T-helper 2 cell treated with Interferon-gamma antibody and Interleukin-4, amounts not matched to agents 5 μg/mL and 100 μg/mL, for 36 hours (primary cell): ENCODE measurements at places on chromosomes 5 and 9.
A peak's percentile ranks its signal among the peaks of the same experiment; 100 is the strongest.

- DNase-seq = no peak
Measured at GRCh38 chr5:51433052-51433710, 49.9 kb downstream of the ISL1 start.

DNA sequence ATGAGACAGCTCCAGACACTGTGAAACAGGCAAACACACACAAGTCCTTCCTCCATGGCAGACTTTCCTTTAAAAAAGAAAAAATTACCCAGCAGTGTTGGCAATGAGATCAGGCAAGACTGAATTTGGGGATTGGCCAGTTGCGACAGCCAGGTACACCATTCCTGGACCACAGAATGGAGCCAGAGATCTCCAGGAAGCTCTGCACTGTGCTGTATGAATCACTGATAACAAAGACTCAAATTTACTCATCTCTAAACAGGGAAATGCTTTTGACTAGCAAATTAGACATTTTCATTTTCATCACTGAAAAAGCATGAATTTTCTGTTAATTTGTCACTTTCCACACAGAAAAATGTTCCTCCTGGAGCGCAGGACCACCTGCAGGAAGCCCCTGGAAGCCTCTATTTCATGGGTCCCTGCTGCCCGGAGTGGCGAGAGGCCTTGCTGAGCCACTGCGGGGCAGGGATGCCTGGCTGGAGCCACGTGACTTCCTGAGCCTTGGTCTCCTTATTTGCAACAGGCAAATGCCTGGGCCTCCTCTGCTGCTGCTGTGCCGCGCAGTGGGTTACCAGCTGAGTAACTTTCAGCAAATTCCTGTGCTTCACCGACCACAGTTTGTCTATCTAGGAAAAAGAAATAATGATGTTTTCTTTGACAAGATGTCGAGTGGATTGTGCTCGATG is 185.9 kb upstream of the ZNF618 start:
- no peak for DNase-seq

- DNase-seq = no peak
Measured at GRCh38 chr9:126020836-126021235, 273.7 kb downstream of the PBX3 start.

DNA sequence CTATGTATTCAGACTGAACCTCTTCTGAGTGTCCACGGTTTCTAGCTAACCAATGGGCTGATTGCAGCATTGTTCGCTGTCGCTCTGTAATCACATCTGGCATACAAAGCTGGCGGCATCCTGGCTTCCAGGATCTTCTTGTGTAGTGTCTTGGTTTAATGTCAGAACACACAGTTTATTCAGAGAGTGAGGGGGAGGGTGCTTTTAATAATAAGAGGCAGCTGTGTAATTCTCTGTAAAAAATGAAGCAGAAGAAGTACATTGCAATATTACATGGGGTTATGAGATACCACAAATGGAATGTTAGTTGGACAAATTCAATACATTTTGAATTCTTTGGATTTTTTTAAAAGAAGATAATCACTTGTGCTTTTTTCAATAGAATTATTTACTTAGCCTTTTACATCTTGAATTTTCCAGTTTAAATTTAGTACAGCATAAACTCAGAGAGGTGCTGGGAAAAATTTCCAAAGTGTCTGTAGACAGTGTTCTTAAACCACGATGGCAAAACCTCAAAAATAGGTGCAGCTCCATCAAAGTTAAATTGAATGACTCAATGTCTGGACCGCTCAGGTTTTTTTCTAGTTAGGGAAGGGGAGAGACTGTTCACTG is 206.0 kb downstream of the PCSK1 start:
- no peak for DNase-seq

DNA sequence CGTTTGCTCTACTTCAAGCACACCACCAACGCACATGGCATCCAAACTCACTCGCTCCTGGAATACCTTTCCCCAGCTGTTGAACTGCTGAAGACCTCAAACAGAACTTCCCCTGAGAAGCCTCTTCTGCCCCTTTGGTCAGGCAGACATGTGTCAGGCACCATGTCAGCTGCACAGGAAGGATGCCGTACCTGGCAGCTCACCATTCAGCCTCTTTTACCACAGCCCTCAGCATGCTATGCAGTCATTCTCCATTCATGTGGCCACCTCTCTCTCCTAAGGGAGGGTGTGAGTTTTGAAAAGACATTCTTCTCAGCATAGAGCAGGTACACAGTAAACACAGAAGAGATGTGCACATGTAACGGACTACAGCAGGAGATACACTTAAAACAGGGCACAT is 14.2 kb downstream of the IL4 start:
- DNase-seq = peak; percentile 29

GRCh38 chr9:133112663-133113026 is 8.4 kb downstream of the RALGDS start:
- DNase-seq = no peak

- DNase-seq = no peak
Measured at GRCh38 chr9:79301551-79302391, 270.0 kb upstream of the TLE4 start.

- DNase-seq = no peak
Measured at GRCh38 chr5:67989456-67989855, 226.1 kb upstream of the PIK3R1 start.

DNA sequence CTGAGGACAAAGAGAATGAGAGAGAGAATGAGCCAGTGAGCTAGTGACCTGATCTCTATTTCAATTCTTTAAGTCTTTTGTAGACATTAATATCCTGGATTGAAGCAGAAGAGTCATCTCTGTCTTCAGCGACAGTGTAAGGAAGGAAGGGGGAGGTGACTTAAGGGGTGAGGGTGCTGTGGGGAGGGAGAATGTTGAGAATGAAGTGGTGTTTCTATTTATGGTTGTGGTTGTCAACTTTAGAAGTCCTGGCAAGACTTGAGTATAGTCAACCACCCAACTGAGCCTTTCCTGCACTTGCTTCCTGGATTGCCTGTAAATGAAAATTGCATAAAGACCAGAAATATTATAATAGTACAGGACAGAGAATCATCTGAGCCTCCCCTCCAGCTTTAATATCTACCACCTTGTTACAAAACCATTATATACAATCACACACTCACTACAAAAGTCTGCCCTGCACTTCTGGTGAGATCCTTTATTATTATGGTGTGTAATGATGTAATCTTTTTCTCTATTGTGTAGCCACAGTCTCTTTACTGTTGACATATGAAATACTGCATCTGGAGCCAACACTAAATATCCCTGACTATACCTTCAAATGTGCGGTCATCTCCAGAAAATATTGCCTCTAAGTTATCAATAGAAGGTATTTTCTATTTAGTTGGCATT is 91.7 kb downstream of the NTRK2 start:
- DNase-seq = no peak

DNA sequence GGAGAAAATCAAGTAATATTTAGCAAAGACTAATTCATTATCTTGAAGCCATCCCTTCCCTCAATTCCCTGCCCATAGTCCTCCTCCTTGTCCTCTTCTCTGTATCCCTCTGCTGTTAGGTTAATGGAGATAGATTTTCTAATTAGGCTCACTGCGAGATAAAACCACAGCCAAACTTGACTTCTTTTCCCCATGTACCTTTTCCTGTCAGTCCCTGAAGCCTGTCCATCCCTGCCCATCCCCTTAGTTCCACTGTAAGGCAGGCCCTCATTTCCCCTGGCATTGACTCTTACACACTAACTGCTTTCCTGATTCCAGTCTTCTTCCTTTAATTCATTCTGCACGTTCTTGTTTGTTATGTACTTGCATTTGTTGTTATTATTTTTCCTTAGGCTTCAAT is 1.2 kb downstream of the TLR4 start:
- DNase-seq = no peak

DNA sequence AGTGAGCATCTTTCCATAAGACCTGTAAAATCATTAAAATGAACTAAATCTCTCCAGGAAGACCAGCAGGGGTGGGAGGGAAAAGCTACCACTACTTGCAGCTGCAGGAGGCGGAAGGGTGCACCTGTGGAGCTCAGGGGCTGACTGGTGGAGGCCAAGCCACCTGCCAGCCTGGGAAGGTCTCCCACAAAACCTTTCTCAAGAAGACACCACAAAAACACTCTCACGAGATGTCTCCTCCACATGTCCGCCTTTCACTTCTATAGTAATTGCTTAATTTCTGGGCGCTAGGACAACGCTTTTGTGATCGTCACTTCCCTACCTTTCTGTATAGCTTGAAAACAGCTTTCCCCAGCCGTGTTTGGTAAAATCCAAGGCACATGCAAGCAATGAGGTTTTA is 114.4 kb downstream of the ROR2 start:
- DNase-seq = no peak

DNA sequence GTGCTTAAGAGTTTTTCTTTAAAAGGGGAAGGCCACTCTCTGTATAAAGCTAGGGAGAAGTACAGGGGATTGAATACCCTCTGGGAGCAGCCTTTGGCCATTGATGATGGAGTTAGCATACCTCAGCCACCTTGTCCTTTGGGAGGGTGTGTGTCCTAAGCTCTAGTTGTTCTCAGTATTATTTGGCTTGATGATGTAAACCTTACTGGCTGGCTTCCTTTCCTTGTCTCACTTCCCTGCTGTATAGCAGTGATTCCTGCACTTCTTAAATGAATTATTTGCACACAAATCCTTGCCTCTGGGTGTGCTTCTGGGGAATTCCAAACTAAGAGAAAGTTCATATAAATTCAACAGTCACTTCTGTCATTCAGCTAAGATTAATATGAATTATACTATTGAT is 234.9 kb upstream of the RIOK2 start:
- DNase-seq = no peak

- no peak for DNase-seq
Measured at GRCh38 chr5:112583166-112583565, 154.5 kb upstream of the APC start.

- DNase-seq = no peak
Measured at GRCh38 chr9:120536949-120537640, 42.9 kb downstream of the CDK5RAP2 start.

DNA sequence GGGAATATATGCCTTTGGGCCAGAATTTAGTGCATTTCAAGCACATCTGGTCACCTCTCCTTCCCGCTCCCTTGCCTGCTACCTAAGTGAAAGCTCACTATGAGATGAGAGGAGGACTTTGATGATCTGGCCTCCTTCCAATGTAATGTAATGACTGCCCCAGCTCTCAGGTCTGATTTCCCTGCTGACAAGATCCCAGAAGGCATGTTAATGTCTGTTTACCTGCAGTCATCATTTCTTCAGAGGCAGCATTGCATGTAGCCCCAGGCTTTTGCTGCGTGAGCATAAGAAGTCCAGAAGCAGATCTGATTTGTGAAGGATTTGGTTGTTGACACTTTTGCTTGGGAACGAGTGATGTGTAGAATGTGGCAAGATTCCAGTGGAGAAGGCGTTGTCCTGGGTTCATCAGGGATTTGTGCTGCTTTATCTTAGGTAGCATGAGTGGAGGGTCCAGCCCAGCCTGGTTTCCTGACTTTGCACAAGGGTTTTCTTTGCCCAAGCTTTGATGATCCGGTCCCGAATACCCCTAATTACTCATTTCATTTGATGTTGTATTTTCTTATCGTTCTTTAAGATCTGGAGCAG is 192.7 kb downstream of the GOLPH3 start:
- no peak for DNase-seq

DNA sequence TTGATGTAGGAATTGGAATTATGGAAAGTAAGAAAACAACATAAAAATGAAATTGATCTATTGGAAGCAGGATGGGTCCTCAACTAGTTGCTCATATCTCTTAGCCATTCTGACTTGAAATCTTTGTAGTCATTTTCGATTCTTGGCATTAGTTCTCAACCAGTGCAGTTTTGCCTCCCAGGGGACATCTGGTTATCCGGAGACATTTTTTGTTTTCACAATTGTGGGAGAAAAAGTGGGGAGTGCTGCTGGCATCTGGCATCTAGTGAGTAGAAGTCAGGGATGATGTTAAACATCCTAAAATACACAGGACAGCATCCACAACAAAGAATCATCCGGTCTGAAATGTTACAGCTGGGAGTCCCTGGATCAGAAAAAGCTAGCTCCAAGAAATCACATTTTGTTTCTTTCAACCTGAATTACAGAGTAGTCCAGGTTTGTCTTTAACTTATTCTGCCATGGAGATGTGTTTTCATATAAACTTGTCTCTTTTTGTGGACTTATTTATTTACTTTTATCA is 74.9 kb downstream of the FBXL7 start:
- no peak for DNase-seq

DNA sequence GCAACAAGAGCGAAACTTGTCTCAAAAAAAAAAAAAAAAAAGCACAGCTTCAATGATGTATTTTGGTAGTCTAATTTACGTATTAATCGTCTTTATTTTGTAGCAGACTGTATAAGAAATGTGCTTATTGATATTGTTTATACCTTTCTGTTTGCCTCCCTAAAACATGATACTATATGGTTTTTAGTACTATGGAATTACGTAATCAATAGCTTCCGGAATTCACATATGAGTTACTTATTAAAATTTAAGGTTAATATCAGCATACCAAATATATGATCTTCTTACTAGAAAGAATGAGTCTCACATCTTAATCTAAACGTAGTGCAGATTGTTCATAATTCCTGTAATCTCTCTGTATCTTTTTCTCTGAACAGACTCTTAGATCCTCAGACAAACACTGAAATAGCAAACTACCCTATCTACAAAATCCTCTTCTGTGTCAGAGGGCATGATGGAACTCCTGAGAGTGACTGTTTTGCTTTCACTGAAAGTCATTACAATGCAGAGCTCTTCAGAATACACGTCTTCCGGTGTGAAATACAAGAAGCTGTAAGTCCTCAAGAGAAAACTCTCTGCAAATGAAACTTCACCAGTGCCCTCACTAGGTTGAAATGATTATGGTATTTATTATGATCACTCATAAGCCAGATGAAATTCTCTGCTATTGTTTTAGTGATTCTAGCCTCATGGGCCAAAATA is 44.4 kb upstream of the GPR21 start:
- no peak for DNase-seq

- DNase-seq = no peak
Measured at GRCh38 chr9:136365775-136366222, 2.3 kb upstream of the DNLZ start.

DNA sequence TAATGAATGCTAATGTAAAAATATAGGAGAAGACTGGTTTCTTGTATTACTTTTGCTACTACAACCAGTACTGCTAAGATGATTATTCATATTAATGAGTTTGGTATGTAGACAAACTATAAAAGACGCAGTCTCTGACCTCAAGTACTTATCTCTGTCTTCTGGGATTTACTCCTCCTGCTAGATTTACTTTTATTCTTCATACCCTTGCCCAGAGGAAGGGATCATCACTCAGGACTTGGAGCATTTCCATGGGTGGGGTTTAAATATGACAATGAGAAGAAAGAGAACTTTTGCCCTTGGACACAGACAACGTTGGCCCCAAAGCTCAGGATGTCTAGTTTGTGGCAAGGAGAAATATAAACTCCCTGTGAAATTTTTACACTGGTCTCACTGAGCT is 126.1 kb downstream of the BNC2 start:
- no peak for DNase-seq

GRCh38 chr9:28801144-28801799 is 1228.0 kb upstream of the C9orf72 start:
- DNase-seq = no peak

DNA sequence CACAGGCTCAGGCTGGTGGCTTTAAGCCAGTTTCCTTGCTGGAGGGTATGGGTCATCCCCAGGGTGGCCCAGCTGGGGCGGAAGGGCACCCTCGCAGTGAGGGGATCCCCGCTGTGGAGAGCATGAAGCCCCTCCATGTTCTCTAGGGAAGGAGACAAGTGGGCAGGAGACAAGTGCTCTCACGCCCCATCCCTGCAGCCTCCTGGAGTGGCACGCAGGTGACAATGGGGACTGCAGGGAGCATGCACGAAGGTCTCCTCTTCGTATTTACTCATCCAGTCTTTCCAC is 83.3 kb downstream of the GTF3C4 start:
- no peak for DNase-seq
